ENCODE measurements at places on chromosomes 12 and 14.

DNA sequence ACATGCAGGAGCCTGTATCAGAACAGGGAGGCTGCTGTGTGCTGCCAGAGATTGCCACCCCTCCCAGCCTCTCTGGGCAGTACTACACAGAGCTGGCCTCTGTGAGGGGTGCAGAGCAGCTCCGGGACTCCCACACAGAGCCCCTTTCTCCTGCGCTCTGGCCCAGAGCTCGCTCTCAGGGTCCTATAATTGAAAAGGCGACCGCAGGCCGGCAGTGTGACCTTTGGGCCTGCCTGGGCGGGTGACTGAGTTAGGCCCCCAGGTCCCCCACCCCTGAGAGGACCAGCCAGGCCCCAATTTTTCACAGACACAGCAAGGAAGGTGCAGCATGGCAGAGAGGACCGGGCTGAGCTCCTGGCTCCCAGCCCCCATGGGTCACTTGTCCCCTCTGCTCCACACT lies 136.4 kb downstream of the ZFP36L1 start:
- DNase-seq: no peak

GRCh38 chr12:94679554-94680195 lies 29.3 kb upstream of the TMCC3 start:
- DNase-seq: no peak

GRCh38 chr14:70121521-70121920 lies 67.2 kb downstream of the SLC8A3 start:
- DNase-seq: no peak

DNA sequence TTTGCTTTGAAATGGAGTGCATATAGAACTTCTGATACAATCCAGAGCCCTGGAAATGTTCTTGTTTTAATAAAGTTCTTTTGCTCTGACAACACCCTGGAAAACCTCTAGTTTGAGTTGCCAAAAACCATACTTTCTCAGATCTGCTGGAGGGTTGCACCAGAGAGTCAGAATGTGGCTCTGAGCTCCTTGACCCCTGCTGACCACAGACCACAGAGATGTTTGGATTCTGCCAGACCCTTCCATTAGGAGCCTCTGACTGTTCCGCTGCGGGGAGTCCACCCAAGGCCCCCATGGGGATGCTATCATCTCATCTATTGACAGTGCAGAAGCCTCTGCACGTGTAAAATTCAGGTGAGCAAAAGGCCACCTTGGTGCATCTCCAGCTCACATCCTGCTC lies 332.6 kb downstream of the GLT1D1 start:
- DNase-seq: no peak

DNA sequence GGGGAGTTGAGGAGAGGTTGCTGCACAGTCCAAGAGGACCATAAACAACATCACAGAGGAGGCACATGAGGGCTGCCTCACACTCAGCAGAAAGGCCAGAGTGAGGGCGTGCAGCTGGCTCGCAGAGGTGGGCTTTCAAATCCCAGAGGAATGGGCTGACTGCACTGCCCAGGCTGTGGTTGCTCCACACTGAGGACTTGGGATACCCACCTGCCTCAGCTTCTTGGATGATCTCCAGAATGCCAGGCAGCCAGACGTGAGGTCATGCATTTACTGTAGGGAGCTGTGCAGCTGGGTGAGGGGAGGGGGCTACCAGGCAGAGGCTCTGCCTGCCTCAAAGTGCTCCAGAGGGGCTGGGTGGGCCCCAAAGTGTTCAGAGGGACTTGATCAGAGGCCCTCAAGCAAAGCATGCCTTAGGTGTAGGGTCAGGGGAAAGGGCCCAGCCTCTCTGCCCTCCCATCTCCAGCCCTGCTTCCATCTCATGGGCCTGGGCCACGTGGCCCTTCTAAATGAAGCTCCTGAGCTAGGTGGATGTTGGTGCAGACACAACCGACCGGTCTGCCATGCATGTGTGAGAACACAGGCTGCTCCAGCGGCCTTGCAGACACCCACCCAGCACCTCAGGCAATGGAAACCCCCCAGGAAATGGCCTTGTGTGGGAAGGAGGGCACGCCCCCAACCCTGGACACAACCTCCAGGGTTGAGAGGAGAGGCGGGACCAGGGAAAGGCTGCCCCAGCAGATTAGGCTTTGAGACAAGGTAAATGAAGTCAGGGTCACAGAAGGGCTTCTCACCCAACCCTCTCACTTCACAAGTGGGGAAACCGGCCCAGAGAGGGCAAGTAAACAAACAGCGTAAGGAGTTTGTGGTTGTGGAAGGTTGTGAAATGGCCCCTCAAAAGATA lies 90.8 kb downstream of the NTF3 start:
- DNase-seq: no peak

- DNase-seq: peak; percentile 78
Observed at GRCh38 chr12:75623631-75624154, 112.3 kb upstream of the KRR1 start.

DNA sequence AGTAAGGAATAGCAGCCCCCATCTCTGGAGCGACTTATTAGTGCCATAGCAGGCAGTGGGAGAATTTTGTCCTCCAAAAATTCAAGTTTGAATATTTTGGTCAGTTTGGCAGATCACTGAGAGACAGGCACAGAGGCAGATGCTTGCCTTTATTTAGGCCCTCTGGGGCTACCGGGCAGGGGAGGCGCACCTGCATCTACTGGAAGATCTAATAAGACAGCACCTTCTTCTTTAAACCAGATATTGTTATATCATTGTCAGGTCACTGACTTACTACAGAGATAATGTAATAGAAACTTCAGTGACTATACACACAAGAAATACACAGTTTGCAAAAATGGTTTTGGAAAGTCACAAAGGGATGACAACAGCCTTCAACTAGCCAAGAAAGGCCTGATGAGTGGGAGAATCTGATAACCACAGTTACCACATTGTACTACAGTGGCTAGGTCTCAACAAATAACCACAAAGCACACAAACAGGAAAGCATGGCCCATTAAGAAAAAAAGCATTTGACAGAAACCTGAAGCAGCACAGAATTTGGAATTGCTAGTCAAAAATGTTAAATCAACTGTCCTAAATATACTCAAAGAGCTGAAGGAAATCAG lies 56.8 kb downstream of the CDK17 start:
- no peak for DNase-seq

DNA sequence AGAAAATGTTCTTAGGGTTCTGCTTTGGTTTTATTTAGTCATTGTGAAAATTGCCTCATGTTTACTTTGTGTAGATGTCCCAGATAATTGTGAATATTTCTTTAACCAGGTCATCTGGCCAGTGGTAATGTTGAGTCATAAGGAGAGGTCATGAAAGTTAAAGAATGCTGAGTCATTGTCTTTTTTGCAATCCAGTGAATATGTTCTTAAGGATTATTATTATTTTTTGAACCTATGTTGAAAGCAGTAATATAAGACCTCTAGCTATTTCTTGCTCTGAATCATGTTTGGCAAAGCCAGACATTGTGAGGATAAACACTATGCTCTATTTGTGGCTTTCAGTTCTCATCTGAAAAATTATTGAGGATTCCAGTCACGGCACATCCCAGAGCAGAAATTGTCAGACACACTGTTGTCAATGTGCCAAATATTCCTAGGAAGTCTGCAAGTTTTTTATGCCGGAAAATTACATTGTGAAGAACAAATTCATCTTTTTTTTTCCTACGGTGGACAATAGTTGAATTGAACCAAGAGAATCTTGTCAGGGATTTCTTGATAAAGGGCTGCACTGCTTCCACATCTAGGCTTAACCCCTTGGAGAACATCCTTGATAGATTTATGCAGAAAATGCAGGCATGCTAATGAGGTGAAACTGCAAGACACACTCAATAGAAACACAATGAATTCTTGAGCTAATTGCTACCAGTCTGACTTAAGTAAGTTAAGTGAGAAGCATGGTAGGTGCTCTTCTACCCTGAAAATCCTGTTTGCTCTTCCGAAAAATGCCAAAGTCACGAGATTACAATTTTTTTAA lies 369.6 kb downstream of the ATP23 start:
- peak; percentile 85 for DNase-seq

DNA sequence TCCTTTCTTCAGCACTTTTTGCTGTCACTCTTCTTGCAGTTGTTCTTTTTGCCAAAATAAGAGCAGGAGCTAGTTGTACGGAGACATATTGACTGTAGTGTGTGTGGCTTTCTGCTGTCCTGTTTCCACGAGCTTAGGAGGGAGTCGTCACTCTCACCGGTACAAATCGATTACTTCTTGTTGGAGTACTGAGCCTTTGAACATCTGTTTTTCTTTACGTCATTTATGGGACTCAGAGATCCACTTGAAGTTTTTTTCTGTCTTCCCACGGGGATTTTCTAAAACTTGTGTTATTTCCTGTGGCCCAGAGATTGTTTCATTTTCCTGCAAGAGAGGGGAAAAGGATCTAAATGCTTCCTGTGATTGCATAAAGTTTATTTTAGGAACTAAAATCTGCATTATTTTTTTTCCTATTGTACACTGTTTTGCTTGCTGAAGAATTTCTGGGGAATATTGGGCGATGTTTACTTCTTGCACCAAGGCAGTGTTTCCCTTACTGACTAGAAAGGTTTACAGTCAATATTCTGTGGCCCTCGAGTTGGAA lies 199.8 kb upstream of the ARHGAP5 start:
- DNase-seq: no peak

DNA sequence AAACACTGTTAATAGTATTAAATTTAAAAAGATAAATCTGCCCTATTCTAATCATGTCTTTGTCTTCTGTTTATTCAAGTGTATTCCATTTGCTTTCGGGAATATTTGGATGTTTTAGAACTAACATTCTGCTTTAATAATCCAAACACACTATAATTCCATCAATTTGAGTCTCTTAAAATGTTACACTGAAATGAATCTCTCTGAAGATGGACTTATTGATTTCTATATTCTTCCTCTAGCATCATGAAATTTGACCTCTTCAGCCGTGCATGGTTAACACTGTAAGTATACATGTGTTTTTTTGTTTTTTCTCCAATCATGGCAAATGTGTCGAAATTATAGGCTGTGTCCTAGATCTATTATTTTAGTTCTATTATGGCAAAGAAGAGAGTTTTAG lies 339.2 kb downstream of the ACSS3 start:
- DNase-seq: no peak

DNA sequence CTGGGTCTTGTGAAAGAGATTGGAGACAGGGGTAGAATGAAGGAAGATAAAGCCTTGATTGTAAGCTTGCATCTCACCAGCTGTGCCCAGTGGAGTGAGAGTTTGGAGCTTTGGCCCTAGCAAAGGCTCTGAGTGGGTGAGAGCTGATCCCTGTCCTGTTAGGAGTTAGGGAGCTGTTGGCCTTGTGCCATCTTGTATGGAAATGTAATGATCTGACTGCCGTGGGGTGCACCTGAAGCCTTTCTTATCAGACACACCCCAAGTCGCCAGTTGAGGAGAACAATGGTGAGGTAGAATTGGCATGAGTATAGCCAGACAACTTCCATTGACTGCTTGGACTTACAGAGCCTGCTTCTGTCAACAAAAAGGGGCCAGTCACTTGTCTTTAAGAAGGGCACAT lies 130.1 kb downstream of the PRKCH start:
- no peak for DNase-seq

GRCh38 chr14:104049576-104050240 lies 35.8 kb upstream of the ASPG start:
- no peak for DNase-seq

- DNase-seq: no peak
Observed at GRCh38 chr12:1328391-1328790, 266.0 kb downstream of the FBXL14 start.

- peak; percentile 64 for DNase-seq
Observed at GRCh38 chr12:95318071-95318545, 100.5 kb downstream of the VEZT start.

DNA sequence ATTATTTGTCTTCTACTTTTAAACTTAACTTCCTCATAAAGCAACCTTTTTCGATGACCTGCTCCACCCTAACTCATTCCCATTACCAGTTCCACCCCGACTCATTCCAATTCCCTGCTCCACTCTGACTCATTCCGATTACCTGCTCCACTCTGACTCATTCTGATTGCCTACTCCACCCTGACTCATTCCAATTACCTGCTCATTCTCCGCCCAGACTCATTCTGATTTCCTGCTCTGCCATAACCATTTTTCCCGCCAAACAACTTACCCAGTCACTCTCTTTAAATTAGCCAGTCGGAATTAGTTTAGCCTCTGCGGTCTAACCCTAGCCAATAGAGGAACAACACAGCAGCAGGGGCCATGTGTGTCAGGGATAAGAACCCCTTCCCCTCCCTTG lies 249.1 kb downstream of the DPY19L2 start:
- peak; percentile 57 for DNase-seq

DNA sequence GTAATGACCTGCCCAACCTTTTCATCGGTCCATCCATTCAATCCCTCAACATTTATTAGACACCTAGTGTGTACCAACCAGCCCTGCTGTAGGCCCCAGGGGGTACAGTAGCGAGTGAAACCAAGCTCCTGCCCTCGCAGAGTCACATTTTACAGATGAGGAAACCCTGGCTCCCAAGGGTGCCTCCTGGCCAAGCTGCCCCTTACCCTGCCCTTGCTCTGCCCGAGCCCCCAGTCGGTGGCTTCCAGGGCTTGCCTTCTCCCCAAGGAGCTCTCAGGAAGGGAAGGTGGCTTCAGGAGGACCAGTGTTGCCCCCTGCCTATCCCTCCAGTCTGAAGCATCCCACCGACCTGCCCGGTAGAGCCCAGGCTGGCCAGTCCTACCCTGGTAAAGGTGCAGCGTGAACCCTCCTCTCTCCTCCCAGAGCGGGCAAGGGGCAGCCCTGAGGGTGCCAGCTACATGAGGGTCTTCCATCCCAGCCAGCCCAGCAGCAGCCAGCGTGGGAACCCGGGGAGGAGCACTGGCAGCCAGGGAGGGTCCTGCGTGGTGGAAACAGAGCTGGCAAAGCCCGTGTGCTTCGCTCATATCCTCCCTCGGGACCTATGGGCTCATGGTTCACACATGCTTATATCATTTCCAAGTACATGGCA lies 670 bp upstream of the BEGAIN start:
- DNase-seq: no peak

DNA sequence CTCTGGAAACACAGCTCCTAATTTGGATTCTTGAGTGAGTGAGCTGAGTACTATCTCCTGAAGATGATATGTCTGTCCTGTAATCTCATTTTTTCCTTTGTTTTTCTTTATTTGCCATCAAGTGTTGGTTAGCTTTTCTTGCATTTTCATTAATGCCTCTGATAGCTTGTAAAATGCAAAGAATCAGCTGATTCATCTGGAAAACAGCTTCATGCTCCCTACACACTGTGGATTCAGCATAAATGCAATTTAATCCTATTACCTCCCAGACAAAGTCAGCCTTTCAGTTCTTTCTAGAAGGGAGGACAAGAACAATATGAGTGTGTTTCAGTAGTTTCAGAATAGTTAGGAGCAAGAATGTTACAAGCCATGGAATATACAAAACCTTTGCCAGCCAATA lies 79.4 kb downstream of the DACT1 start:
- DNase-seq: no peak

All from RWPE1 (cell line).